ENCODE measurements at places on chromosomes 12 and 14. TPM values are rescaled to one million over a fixed set of nuclear protein-coding genes. Genes with fewer than 3 reads are reported as not detected.

Gene MUCL1
- not detected for total RNA-seq

Gene KIF5A
- total RNA-seq: 0.29 TPM

Gene AQP2
- total RNA-seq: not detected

Gene ARID2
- 9.3 TPM for total RNA-seq

Gene GLT1D1
- not detected for total RNA-seq

Gene EML1
- total RNA-seq: 38.0 TPM

Gene DEGS2
- 1.2 TPM for total RNA-seq

Gene EML5
- total RNA-seq: 0.76 TPM

Gene TCL1B
- not detected for total RNA-seq

Gene GZMH
- total RNA-seq: not detected

Gene GRIP1
- total RNA-seq: 4.9 TPM

Gene PPP1R1A
- total RNA-seq: 0.18 TPM

Gene GUCY2C
- not detected for total RNA-seq

Gene CYP46A1
- 0.09 TPM for total RNA-seq

Gene HHIPL1
- 0.34 TPM for total RNA-seq

Gene GLS2
- total RNA-seq: 0.11 TPM

Gene MDGA2
- total RNA-seq: not detected

Gene ASCL1
- not detected for total RNA-seq

Gene PRB2
- total RNA-seq: not detected

Gene LRRIQ1
- 0.80 TPM for total RNA-seq
